ENCODE measurements at places on chromosomes 3 and 15. TPM values are rescaled to one million over a fixed set of nuclear protein-coding genes. Genes with fewer than 3 reads are reported as not detected.

The DHFR2 gene
- 4.4 TPM for total RNA-seq

The SLCO3A1 gene
- 5.7 TPM for total RNA-seq

The ROBO1 gene
- total RNA-seq: 94.4 TPM

The LIPC gene
- 0.63 TPM for total RNA-seq

The LINGO1 gene
- 0.33 TPM for total RNA-seq

The LYZL4 gene
- not detected for total RNA-seq

The SLC12A1 gene
- not detected for total RNA-seq

The GOLGA8T gene
- total RNA-seq: 0.17 TPM

The XRN1 gene
- 50.7 TPM for total RNA-seq

The CFAP44 gene
- 4.2 TPM for total RNA-seq

The TPRG1 gene
- 0.52 TPM for total RNA-seq

The SOX2 gene
- 0.63 TPM for total RNA-seq

The POPDC2 gene
- total RNA-seq: 0.33 TPM

The PLD1 gene
- 16.9 TPM for total RNA-seq

The C3orf80 gene
- total RNA-seq: 1.8 TPM

The CD96 gene
- total RNA-seq: 0.13 TPM

The GREM1 gene
- 166 TPM for total RNA-seq

The ARL14 gene
- total RNA-seq: not detected

The ECE2 gene
- 0.17 TPM for total RNA-seq

The GALNT15 gene
- 9.1 TPM for total RNA-seq

The RBMS3 gene
- 68.2 TPM for total RNA-seq

The NR1I2 gene
- total RNA-seq: 0.20 TPM

The HRH1 gene
- total RNA-seq: 21.6 TPM

The RABL3 gene
- total RNA-seq: 18.4 TPM

The WDR72 gene
- total RNA-seq: not detected

The BBX gene
- total RNA-seq: 83.9 TPM

The FBXL2 gene
- total RNA-seq: 17.4 TPM

The ASB14 gene
- not detected for total RNA-seq

All from smooth muscle cell of the pulmonary artery (primary cell).